ENCODE measurements at places on chromosomes 1 and 21.
A peak's percentile ranks its signal among the peaks of the same experiment; 100 is the strongest.

DNA sequence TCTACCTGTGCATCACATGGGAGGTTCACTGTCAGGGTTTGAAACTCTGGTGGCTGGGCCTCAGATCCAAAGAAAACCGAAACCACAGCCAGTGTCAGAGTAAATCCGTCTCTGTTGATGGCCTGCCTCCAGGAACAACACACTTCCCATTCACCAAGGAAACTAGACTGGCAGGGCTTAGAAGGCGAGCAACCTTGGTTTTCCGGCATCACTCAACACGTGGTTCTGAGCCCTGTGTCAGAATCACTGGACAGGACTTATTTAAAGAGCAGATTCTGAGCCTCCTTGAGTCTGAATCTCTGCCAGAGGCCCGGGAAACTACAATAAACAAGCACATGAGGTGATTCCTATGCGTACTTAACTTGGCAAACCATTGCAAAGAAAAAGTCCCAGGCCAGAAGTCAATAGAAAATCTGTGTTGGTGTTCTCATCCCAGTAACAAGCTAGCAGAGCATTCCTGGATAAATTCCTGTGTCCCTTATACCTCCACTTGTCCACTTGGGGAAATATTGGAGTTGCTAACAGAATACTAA lies 70.0 kb downstream of the KCTD3 start:
- DNase-seq, result peak; percentile 89

- no peak for DNase-seq
Measured at GRCh38 chr1:241045659-241046058, 311.3 kb downstream of the RGS7 start.

GRCh38 chr1:224734261-224734935 lies 118.3 kb downstream of the CNIH3 start:
- DNase-seq, result no peak

DNA sequence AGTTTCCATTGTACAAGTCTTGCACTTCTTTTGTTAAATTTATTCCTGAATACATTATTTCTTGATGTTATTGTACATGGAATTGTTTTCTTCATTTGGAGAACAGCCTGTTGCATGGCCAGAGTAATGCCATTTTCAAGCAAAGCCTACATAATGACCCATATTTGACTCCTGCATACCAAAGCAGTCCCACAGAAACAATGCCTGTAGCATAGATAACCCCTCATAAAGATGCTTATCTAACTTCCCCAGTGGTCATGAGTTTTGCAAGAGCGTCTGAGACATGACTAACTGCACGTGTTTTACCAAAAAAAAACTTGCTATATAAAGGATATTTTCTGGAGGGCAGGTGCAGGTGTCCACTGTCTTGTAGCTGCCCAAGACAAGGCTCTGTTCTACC lies 30.3 kb upstream of the RLF start:
- DNase-seq, result no peak

DNA sequence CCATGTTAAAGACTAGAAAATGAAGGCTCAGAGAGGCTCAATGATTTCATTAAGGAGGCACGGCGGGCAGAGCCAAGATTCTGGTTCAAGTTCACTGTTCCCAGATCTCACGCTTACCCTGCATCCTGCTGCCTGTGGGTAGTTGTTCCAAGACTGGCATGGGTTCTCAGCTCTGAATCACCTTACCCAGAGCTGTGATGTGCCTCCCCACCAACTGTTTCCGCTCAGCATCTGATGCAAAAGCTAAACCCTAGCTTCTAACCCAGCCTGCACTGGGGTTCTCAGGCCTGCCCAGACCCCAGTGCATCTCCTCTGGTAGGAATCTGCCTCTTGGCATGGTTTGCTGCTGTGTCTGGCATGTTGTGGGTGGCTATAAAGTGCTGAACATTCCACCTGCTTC lies 11.8 kb downstream of the TNR start:
- DNase-seq, result no peak

- DNase-seq, result no peak
Measured at GRCh38 chr1:233939451-233939850, 35.0 kb downstream of the SLC35F3 start.

- DNase-seq, result no peak
Measured at GRCh38 chr1:186033847-186034271, 299.7 kb downstream of the HMCN1 start.

- no peak for DNase-seq
Measured at GRCh38 chr1:152343006-152343405, 16.8 kb downstream of the FLG2 start.

- DNase-seq, result no peak
Measured at GRCh38 chr21:34882719-34883131, 166.4 kb downstream of the RUNX1 start.

- DNase-seq, result no peak
Measured at GRCh38 chr1:210085359-210085758, 147.2 kb upstream of the SERTAD4 start.

GRCh38 chr1:1348420-1349255 lies 580 bp downstream of the DVL1 start:
- DNase-seq, result no peak

DNA sequence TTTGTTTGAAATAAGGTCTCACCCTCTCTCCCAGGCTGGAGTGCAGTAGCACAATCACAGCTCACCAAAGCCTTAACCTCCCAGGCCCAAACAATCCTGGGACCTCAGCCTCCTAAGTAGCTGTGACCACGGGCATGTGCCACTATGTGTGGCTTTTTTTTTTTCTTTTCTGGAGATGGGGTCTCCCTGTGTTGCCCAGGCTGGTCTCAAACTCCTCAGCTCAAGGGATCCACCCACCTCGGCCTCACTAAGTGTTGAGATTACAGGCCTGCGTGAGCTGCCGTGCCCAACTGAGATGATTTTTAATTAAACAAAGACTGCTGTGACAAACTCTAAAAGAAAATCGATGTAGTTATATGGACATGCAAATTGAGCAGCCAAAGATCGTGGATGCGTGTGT lies 768.4 kb upstream of the ADGRL2 start:
- DNase-seq, result no peak

DNA sequence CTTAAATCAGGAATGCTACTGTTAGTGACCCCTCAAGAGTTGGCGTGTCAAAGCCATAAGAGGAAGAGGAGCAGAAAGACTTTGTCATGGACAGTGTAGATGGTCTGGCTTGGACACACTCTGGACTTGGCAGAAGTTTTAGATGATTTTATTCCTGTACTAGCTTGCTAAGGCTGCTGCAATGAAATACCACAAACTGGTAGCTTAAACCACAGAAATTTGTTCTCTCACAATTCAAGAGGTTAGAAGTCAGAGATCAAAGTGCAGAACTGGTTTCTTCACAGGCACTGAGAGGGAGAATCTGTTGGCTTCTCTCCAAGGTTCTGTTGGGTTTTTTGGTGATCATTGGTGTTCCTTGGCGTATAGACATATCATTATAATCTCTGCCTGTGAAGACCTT lies 869.8 kb upstream of the B3GALT2 start:
- no peak for DNase-seq

- DNase-seq, result no peak
Measured at GRCh38 chr1:185244015-185244747, 72.9 kb downstream of the IVNS1ABP start.

GRCh38 chr1:97573553-97573952 lies 347.3 kb downstream of the DPYD start:
- DNase-seq, result no peak

- DNase-seq, result no peak
Measured at GRCh38 chr1:10615332-10615731, 140.6 kb downstream of the PEX14 start.

DNA sequence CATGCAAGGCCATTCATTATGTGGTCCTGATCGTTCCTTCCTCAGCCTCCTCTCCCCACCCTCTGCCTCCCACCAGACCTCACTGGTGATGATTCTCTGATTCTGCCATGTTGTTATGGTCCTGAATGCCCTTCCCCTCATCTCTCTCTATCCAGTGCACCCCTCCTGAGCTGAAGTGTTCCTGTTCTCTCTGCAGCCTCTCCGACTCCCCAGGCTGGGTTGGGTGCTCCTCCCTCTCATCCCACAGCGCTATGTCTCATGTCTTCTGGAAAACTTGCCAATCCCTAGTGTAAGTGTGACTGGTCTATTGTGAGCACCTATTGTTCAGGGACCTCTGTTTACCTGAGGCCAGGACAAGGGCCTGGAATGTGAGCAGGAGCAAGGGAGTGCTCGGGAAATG lies 11.1 kb upstream of the PEF1 start:
- no peak for DNase-seq

GRCh38 chr1:63896755-63897154 lies 122.9 kb downstream of the ROR1 start:
- DNase-seq, result no peak

- peak; percentile 8 for DNase-seq
Measured at GRCh38 chr1:65189576-65190115, 41.6 kb downstream of the AK4 start.

DNA sequence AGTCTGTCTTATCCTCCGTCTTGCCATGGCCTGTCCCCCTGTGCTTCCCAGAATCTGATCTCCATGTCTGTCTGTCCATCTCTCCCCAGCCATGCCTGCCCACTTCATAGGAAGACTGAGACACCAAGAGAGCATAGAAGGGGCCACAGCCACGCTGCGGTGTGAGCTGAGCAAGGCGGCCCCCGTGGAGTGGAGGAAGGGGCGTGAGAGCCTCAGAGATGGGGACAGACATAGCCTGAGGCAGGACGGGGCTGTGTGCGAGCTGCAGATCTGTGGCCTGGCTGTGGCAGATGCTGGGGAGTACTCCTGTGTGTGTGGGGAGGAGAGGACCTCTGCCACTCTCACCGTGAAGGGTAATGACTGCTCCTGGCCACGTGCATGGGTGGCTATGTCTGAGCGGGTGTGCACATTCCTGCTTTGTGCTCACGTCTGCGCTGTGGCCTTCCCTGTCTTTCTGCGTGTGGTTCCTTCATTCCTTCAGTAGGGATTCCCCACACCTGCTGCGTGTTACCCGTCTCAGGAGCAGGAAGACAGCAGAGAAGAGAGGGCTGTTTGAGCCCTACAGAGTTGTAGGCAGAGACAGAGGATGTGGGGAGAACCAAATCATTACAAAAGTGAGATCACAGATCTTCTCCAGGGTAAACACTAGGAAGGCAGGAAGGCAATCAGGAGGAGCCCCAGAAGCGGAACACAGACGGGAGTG lies 80.8 kb downstream of the OBSCN start:
- no peak for DNase-seq

DNA sequence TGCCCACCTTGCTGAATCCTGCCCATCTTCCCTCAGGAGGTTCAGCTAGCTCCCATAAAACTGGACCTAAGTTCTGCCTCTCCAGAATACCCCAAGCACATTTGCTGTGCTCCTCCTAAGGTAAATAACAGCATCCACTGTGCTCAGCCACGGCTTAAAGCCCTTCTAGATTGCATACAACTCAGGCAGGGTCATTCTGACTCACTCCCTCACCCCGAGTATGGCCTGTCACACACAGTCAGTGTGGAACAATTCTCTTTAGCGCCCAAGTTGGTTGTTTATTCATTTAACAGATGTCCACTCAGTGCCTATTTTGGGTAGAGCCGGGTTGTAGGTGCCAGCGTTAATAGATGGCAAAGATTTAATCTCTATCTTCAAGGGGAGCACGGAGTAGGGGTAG lies 147.5 kb upstream of the EDN2 start:
- no peak for DNase-seq

GRCh38 chr1:94599095-94599813 lies 57.7 kb upstream of the F3 start:
- DNase-seq, result peak; percentile 50

- DNase-seq, result no peak
Measured at GRCh38 chr1:167465743-167466142, 52.6 kb downstream of the CD247 start.

GRCh38 chr21:15015622-15016471 lies 49.0 kb downstream of the NRIP1 start:
- DNase-seq, result peak; percentile 66

DNA sequence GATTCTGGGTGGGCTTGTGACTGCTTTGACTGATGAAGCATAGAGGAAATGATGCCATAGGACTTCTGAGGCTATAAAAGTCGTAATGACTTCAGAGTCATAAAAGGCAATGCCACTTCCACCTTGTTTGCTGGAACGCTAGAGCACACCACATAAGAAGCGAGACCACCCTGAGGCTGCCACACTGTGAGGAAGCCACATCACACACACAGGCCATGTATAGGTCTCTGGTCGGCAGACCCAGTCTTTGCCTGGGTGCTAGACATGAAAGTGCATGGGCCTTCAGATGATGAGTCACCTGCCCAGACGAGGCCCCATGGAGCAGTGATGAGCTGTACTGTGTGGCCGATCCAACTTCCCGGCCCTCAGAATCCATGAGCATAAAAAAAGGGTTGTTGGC lies 14.2 kb upstream of the KANK4 start:
- no peak for DNase-seq

- DNase-seq, result peak; percentile 69
Measured at GRCh38 chr1:93552741-93553455, 105.0 kb downstream of the FNBP1L start.

DNA sequence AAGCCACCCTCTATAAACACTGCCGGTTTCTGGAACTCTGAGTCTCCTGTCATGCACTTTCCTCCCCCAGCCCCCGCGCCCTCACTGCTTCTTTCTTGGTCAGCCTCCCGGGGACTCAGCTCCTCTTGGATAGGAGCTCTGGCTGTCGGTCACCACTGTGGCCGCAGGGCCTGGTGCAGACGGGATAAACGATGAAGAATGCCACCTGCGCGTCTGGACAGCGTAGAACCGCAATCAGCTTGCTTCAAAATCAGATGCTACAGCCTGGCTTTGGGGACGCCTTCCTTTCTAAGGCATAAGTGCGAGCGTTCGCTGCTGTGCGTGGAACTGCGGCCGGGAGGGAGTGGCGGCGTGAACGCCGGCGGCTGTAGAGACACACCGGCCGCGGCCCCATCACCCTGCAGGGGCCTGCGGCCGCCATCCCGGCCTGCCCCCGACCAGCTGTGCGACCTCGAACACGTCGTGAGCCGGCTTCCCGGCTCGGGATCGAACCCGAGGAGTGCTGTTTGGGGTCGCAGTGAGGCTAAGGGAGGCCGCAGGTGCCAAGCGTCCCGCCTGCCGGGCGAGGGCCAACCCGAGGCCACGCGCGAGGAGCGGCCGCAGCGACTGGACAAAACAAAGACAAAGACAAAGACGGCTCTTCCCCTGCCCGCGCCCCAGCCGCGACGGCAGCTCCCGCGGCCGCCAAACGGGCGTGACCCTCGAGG lies 688 bp downstream of the PTTG1IP start:
- DNase-seq, result no peak

DNA sequence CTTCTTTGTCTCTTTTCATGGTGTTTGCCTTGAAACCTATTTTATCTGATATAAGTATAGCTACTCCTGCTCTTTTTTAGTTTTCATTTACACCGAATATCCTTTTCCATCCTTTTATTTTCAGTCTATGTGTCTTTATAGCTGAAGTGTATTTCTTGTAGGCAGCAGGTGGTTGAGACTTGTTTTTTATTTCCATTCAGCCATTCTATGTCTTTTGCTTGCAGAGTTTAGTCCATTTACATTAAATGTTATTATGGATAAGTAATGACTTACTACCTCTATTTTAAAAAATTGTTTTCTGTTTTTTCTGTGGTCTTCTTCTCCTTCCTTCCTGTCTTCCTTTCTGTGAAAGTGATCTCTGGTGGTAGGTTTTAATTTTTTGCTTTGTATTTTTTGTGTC lies 45.0 kb upstream of the CD55 start:
- no peak for DNase-seq

DNA sequence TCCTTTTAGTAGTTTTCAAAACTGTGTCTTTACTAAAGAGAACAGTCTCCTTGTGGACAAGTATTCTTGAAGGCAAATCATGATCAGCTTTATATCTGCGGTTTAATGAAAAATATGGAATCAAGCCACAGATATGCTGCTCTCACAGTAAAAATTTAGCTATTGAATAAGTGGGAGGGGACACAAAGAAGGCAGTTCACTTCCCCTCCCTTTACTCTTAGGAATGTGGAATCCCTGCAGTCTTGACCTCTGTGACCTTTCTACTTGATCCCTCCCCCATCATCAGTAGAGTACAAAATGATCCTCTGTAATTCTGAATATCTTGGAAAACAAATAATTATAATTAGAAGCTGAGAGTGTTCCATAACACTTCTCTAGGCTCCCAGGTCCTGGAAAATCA lies 136.7 kb upstream of the HOOK1 start:
- DNase-seq, result no peak
